ENCODE measurements at places on chromosomes 1 and 21.

GRCh38 chr1:51119331-51119730 is 17.3 kb downstream of the C1orf185 start:
- no peak for DNase-seq

- no peak for DNase-seq
Observed at GRCh38 chr21:45361033-45361997, 43.6 kb upstream of the COL18A1 start.

DNA sequence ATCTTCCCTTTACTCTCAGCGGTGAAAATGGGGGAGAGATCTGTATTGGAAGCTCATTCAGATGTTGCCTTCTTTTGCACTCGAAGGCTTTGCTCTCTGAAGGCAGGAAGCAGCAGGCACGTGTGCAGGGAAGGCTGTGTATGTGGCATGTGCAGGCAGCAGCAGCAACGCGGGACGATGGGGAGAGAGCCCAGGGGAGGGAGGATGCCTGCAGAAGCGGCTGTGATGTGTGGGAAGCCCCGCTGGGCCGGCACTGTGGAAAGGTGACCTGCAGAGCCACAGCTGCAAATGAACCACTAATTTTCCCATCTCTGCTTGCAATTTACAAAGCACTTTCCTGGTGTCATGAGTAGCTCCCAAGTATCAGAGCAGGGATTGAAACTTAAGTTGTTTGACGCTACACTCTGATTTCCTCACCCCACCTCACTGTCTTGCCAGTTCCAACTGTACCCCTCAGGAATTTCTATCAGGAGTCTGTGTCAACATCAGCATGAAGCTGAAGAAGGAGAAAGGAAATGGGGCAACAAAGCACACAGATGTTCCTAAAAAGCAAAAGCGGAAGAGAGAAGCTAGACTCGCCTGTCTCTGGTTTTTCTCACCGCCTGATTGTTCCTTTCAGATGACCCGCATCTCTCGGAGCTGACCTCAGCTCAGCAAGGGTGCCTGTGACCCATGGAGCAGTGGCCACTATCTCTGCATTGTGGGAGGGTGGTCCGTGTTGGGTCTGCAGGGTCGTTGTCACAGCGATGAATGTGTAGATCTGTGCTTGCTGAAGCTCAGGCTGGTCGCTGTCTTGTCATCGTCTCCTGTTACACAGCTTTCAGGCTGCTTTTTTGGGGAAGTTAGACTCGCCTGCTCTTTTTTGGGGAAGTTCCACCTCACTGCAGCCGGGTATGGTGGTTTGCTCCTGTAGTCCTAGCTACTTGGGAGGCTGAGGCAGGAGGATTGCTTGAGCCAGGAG is 156.1 kb downstream of the KIF26B start:
- peak; percentile 17 for DNase-seq

DNA sequence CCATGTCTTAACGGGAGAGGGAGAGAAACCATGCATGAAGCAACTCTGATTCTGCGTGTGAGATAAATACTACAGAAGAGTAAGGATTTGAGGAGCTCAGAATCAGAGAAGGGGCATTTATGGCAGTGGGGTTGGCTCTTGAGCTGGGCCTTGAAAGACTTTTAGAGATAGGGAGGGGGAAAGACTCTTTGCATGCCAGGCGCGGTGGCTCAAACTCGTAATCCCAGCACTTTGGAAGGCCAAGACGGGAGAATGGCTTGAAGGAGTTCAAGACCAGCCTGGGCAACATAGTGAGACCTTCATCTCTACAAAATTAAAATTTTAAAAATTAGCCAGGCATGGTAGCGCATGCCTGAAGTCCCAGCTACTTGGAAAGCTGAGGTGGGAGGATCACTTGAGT is 672 bp downstream of the ARMH1 start:
- DNase-seq, result no peak

- no peak for DNase-seq
Observed at GRCh38 chr1:39332828-39333227, 128.3 kb downstream of the MACF1 start.

DNA sequence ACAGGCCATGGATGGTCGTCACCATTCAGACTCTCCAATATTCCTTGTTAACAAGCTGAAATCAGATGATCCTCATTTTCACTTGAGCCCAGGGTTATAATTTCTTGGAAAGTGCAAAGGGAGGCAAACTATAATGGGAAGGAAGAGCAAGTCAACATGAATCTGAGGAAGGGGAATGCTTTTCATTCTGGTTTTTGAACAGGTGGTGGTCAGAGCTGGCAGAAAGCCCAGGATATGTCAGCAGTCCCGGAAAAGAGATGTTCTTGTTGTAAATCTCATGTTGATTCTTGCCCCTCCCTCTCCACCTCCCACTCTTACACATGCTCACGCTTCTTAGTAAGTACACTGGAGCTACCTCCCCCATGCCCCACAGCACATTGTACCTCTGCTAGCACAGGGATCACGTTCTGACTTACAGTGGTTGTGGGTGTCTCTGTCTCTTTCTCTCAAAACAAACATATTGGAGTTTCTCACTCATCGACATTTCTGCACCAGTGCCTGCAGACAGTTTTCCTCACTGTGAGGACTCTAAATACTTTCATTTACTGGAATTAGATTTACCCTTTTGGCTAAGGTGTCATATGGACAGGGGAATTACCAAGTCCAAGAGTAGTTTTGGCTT is 77.6 kb downstream of the XCL2 start:
- peak; percentile 63 for DNase-seq

DNA sequence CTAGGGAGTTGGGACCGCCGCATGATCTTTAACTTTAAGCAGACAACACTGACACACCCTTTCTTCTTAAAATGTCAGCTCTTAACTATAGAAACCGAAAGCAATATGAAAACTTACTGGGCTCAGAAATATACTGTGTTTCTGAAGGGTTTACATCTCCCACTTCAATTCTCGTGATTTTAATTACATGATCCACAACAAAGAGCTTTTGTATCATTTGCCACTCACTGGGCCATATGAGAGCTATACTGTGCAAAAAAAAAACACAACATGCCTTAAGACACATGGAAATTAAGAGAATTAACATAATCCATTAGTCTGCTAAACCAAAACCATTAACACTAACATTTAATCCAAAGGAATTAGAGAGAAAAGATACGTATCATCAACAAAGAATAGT is 35.0 kb upstream of the RAP1GAP start:
- DNase-seq, result no peak

- DNase-seq, result no peak
Observed at GRCh38 chr1:66311092-66311491, 222.9 kb upstream of the SGIP1 start.

Measured in stimulated activated CD4-positive, alpha-beta T cell treated with anti-CD3 and anti-CD28 coated beads, Interleukin-15, amount 100 ng/mL, for 24 hours (primary cell).